ENCODE measurements at places on chromosomes 13 and 19.
A peak's percentile ranks its signal among the peaks of the same experiment; 100 is the strongest.

- no peak for DNase-seq
Measured at GRCh38 chr13:79225487-79226232, 180.4 kb downstream of the RBM26 start.

- DNase-seq, result no peak
Measured at GRCh38 chr13:53068585-53069520, 40.2 kb downstream of the OLFM4 start.

DNA sequence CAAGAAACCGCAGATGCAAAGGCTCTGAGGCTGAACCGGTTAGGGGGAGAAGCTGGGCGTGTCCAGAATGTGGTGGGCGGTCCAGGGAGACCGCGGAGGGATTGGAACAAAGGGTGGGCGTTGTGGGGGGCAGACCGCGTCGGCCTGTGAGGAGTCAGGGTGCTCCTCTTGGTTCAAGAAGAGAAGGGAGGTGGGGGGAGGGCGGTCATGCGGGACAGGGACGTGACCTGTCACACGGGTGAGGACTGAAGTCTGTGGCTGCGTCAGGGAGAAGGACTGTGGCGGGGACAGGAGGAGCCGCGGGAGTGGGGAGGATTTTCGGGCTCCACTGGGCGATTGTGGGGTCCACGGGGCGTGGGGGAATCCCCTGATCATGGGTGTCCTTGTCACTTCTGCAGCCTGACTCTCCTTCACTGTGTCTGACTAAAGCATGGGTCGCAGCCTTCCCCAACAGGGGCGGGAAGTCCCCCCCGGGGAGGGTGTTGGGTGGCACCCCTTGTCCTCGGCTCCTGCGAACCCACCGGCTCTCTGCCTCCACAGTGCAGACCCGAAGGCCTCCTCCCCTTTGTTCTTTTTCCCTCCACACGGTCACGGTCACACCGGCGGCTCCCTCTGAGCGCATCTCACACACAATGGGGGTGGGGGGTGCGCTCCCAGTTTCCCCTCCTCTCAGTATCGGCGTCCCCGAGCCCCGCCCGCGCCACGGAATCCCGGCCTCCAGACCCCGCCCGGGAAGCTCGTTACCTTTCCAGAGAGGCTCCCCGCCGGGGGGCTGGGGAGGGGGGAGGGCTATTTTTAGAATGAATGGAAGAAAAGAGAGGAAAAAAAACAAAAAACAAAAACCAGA lies 16.4 kb upstream of the KCNN1 start:
- peak; percentile 35 for DNase-seq

DNA sequence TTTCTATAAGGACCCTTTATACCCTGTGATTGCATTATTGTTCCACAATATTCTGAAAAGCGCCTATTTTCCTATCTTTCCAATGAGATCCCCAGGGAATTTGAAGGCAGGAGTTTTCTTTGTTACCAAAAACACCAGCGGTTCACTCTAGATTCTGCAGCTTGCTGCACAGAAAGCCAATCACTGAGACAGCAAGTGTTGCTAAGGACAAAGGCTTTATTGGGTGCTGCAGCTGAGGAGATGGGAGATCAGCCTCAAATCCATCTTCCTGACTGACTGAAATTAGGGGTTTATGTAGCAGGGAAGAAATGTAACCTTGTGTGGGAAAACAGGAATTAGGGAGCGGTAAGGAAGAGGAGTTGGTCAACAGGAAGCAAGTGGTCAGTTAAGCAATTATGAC lies 42.6 kb upstream of the MYO16 start:
- DNase-seq, result no peak

DNA sequence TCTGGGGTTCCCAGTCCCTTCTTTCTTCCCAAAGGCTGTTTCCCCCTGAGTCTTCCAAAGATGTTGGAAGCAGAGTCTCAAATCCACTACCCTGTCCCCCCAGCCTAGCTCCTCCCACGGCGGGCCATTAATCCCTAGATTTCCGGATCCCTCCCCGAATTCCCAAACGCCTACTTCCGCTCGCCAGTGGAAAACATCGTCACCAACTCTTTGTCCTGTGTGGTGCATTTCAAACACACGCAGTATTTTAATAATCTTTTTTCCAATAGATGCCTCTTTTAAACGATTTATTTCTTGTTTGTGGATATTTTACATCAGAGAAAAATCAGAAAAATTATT lies 610 bp downstream of the ZNF791 start:
- no peak for DNase-seq

GRCh38 chr19:38496603-38497487 lies 63.4 kb downstream of the RYR1 start:
- DNase-seq, result no peak

- no peak for DNase-seq
Measured at GRCh38 chr13:77811381-77811780, 107.2 kb downstream of the EDNRB start.

GRCh38 chr13:95676105-95676761 lies 706 bp upstream of the DNAJC3 start:
- peak; percentile 7 for DNase-seq

DNA sequence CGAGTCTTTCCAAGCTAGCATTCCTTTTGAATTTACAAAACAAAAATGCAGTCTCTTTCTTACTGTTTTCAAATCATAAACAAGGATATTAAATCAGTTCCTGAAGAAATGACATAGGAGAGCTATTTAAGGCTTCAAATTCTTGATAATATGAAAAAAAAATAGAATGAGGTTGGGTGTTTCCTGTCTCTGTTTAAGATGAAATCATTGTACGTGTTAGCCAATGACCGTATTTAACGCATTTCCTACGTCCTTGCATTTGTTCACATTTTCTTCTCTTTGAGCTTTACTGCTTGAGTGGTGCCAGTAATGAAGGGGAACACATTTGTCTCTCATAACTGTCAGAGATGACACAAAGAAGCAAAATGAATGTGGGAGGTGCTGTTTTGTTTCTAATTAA lies 821.3 kb downstream of the DIAPH3 start:
- DNase-seq, result no peak

DNA sequence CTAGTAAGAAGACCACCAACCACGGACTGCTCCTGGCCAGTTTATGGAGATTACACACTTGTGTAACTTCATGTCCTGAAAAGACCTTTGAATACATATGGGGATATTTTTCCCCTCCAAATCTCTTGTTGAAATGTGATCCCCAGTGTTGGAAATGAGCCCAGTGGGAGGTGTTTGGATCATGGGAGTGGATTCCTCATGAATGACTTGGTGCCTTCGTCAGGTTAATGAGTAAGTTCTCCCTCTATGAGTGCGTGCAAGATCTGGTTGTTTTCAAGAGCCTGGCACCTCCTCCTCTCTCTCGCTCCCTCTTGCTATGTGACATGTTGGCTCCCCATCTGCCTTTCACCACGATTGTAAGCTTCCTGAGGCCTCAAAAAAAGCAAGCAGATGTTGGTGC lies 769.0 kb upstream of the SLITRK1 start:
- DNase-seq, result no peak

DNA sequence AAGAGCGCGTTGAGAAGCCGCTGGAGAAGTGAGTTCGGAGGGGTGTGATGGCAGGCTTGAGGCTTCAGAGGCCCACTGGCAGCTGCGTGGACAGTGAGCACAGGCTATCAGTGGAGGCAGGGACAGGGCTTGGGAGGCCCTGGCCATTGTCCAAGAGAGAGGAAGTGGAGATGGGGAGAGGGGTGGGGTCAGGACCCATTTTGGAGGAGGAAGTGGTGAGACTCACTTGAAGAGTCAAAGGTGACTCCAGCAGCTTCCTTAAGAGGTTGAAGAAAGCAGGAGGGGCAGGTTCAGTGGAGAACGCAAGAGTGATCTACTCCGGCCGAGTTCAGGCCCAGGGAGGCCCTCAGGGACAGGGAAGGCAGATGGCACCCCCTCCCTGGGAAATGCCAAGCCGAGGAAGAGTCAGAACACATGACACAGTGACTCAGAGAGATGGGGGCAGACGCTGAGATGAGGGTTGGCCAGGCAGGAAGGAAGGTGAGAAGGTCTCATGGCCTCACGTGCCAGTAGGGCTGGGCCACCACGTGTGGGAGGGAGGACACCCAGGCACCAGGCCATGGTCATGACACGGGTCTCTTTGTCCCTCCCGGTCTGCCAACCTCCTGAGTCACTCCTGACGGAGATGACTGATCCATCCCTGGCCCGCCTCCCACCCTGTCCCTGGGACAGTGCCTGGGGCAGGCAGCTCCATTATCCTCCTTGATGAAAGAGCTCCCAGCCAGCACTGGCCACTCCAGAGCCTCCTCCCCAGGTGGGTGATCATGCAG lies 10.1 kb upstream of the CD22 start:
- DNase-seq, result no peak

DNA sequence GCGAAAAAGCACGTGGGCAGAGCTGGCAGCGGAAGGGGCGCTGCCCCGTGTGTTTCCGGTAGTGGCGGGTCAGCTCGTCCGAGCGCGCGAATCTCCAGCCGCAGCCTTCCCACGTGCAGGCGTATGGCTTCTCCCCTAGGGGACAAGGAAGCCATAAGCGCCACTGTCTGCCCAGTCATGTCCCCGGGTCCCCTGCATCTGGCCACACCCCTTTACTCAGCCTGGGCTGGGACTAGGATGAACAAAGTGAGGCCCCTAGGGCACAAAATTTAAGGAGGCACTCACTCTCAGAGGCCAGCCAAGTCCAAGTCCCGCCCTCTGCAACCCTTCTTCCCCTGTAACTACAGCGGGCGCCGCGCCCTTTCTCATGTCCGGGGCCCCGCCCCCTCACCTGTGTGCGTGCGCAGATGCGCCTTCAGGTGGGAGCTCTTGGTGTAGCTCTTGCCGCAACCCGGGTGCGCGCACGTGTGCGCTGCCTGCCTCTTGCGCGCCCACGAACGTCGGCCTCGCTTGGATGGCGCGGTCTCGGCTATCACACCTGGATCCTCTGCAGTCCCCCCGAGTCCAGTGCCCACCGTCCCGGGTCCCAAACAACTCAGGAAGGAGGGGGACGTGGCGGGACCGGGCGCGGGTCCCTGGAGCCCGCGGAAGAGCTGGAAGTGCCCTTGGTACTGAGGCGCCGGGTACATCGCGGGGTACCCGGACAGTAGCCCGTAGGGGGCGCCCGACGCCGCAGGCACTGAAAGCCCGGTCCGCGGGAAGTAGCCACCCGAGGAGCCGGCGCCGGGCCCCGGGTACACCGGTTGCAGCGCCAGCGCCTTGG lies 1.9 kb downstream of the KLF1 start:
- DNase-seq, result peak; percentile 87

DNA sequence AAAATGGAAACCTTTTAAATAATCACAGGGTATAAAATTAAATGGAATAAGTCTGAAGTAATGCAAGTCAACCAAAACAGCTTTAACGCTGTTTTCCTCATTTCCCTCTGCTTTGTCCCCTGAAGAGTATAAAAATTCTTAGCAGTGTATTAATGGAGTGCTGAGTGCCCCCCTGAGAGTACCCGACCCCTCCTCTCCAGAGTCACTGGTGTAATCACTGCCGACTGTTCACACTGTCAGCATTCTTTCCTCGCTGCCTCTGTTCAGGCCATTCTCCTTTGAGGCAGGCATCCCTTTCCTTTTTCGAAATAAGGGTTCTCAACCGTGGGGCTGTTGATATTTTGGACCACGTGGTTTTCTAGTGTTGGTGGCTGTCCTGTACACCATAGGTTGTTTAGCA lies 146.9 kb upstream of the SLC10A2 start:
- DNase-seq, result no peak

DNA sequence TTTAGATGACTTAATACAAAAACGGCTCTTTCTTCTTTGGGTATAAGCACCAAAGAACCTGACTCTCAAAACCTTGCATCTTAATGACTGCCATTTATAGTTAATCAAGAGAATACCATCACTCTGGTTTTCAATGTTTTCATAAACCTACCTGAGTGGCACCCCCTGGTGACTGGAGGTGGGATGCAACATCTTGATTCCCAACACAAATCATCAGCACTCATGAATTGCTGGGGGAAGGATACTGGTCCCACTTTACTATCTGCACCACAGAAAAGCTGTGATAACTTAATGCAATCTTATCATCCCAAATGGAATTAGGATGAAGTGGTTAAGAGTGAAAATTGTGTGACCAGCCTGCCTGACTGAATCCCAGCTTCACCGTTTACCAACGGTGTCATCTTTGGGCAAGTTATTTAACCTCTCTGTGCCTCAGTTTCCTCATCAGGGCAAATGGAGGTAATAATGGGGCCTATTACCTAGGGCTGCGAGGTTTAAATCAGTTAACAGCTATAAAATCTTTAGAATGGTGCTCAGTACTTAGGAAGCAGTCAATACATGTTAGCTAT lies 366.4 kb downstream of the KLF12 start:
- peak; percentile 1 for DNase-seq

DNA sequence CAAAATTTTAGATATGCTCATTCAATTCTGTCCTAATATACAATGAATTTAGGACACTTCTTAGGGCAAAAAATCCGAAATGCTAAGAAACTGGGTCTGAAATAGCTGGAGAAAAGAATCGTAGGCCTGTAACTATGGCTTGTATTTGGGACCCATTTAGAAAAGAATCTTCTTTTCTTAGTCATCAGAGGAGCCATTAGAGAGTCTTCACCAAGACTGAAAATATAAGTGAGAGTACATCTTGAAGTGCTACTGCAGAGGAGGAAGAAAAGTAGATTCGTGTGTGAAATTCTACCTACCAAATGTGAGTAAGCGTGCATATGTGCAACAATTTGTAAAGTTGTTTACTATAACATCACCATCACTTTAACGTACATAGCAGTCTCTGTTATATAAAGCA lies 8.8 kb upstream of the DACH1 start:
- no peak for DNase-seq

DNA sequence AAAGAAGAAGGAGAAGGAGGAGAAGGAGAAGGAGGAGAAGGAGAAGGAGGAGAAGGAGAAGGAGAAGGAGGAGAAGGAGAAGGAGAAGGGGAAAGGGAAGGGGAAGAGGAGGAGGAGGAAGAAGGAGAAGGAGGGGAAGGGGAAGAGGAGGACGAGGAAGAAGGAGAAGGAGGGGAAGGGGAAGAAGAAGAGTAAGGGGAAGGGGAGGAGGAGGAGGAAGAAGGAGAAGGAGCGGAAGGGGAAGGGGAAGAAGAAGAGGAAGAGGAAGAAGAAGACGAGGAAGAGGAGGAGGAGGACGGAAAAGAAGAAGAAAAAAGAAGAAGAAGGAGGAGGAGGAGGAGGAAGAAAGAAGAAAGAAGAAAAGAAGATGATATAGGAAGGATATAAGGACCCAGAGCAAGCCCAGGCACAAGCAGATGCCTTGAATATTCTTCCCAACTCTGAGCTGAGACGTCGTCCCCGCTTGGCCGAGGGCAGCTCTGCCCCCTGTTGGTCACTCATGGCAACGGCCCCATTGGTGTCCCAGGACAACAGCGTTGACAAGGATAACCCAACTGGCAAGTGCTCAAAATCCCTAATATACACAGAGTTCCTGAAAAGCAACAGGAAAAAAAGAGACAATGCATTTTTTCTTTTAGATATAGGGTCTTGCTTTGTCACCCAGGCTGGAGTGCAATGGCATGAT lies 30.6 kb upstream of the IGSF23 start:
- no peak for DNase-seq

GRCh38 chr13:96214824-96215445 lies 125.0 kb downstream of the HS6ST3 start:
- no peak for DNase-seq

GRCh38 chr13:107043021-107043956 lies 475.4 kb upstream of the ARGLU1 start:
- DNase-seq, result no peak
